ENCODE measurements at places on chromosomes 11 and 22.

DNA sequence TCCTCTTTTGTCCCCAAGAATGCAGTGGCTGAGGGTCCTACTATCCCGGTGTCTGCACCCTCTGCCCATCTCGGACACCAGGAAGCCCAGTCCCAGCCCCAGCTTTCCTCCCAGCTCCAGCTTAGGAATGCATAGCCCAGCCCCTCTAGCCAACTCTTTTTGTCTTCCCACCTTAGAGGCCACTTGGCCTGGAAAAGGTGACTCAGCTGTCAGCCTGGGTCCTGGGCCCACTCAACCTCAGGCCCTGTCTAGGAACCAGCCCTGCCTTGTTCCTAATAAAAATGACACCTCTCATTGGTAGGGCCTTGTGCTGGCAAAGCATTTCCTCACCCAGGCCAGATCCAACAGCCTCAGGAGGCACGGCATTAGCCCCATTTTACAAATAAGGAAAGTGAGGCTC, 28.2 kb downstream of the PDE2A start:
- DNase-seq: no peak

DNA sequence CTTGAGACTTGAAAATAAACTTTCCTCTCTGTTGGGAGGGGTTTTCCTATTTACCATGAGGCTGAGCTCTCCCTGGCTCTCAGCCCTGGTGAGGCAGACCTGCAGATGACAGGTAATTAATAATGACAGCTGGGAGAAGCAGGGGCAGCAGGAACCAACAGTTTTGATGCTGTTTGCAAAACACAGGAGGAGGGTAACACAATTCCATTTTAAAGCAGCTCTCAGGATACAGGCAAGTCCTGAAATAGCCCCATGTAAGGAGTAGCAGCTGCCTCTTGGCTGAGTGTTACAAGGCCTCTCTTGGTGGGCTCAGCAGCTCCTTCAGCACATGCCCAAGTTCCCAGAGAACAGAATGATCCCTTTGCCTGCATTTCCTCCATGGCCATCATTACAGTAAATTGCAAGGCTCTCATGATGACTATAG, 13.3 kb downstream of the PARVA start:
- no peak for DNase-seq

DNA sequence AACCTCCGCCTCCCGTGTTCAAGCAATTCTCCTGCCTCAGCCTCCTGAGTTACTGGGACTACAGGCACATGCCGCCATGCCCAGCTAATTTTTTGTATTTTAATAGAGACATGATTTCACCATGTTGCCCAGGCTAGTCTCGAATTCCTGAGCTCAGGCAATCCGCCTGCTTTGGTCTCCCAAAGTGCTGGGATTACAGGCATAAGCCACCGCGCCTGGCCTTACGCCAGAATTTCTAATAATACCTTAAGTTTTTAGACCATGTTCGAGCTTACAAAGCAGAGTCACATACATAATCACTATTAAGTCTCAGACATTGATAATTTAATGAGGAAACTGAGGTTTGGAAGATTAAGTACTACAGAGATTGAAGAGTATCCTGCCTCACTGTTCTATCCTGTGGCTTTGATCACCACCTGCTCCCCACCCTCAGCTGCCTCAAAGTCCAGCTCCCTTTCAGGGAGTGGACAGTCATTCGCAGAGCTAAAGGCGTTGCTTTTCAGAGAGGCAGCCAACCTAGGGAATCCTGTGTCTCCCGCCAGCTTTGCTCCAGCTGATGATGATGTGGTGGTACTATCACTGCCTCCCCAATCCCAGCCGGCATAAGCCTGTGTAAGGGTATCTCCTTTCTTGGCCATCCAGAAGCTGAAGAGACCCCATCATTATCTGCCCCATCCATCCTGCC, 7.7 kb downstream of the UBASH3B start:
- DNase-seq: no peak

- no peak for DNase-seq
Observed at GRCh38 chr11:50182486-50182885, 149.8 kb downstream of the OR4C45 start.

DNA sequence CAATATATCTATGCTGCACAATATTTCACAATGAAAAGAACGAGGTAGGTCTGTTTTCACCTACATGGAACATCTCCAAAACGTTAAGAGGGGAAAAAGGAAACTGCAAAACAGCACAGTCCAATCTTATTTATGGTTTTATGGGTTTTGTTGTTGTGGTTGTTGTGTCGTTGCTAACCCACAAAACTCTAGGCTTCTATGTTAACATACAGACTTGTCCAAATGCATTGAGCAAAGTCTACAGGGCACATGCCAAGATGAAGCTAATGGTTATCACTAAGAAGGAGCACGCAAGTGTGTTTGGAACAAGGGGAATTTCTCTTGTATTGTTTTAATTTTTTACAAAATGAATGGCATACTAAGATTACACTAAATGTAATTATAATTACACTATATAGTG, 48.6 kb downstream of the AHNAK start:
- DNase-seq: no peak

GRCh38 chr22:24070553-24070952, 59.4 kb downstream of the CABIN1 start:
- DNase-seq: no peak

DNA sequence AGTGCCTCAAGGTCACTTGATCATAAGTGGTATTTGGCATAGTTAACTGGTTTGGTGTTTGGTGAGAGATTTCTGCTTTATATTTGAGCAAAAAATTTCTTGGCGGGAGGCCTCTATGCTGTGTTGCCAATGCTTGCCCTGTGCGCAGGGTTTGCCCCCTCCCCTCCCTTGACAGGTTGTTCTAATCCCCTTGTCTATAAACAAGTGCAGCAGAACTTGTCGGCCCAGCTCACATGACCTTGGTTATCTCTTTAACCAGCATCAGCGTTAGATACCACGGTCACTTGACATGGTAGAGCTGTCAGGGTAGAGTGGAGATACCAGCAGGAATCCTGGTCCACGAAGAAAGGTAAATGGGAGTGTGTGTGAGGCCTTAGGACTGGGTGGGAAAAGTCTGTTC, 35.6 kb downstream of the MARK2 start:
- no peak for DNase-seq

DNA sequence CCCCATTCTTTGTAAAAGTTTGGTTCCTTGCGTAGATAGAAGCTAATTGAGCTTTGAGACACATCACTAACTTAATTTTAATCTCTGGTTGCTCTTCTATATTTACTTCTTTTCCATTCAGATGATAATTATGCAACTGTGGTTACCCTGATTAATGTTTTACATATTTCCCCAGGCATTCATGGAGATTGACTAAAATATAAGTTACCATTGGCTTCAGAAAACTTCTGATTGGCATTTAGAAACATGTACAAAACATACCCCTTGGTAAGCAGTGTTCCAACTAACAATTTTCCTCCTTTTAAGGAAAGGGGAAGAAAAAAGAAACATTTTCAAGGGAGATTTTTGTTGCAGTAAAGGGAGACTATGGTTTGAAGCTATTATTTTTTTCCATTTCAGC, 43.9 kb downstream of the FAT3 start:
- no peak for DNase-seq

- no peak for DNase-seq
Observed at GRCh38 chr11:119573858-119574257, 150.9 kb upstream of the THY1 start.

Measured in stimulated activated naive CD4-positive, alpha-beta T cell treated with Interleukin-2 at 50 U/mL for 16 hours (primary cell).